ENCODE measurements at places on chromosomes 7 and 10.

GRCh38 chr10:61906562-61906901, 5.0 kb downstream of the ARID5B start:
- DNase-seq, result no peak

DNA sequence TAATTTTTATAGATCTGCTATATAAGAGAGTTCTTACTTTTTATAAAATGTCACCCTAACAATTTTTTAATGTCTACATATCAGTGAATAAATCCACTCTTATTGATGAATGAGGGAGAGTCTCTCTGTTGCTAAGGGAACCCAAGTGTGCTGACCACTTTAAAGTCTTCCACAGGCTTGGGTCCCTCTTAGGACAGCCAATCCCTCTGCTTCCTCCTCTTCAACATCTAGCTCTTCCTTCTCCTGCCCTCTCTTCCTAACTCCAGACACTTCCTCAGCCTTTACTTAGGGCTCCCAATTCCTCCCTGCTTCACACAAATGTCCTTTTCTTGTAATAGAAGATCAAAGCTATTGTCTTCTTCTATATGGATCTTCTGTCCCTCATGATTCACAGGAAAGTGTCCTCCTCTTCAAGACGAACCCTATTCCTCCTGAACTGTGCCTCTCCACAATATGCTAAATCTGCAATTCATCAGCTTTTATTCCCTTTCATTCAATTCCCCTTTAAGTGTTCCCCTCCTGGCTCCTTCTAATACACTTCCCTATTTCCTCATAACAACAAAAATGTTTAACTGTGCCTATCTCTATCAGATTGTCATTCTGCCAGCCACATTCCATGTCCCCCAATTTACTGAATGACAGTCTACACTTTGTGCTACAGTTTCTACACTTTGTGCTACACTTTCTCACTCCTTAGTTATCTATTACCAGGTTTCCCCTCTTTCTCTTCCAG, 37.7 kb downstream of the CDK6 start:
- no peak for DNase-seq

- DNase-seq, result no peak
Measured at GRCh38 chr7:26147030-26147429, 5.0 kb upstream of the NFE2L3 start.

GRCh38 chr10:4512196-4512595, 313.8 kb upstream of the AKR1E2 start:
- no peak for DNase-seq

DNA sequence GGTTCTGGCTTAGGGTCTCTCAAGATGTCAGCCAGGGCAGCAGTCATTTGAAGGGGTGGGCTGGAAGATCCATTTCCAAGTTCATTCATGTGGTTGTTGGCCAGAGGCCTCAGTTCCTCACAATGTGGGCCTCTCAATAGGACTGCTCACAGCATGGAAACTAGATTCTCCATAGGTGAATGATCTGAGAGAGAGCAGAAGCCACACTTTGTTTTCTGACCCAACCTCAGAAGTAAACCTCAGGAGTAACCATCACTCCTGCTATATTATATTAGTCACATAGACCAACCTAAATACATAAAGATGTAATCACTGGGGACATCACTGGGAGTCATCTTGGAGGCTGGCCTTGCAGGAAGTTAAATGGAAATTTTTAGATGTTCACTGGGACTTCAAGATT, 42.2 kb downstream of the GBF1 start:
- no peak for DNase-seq

DNA sequence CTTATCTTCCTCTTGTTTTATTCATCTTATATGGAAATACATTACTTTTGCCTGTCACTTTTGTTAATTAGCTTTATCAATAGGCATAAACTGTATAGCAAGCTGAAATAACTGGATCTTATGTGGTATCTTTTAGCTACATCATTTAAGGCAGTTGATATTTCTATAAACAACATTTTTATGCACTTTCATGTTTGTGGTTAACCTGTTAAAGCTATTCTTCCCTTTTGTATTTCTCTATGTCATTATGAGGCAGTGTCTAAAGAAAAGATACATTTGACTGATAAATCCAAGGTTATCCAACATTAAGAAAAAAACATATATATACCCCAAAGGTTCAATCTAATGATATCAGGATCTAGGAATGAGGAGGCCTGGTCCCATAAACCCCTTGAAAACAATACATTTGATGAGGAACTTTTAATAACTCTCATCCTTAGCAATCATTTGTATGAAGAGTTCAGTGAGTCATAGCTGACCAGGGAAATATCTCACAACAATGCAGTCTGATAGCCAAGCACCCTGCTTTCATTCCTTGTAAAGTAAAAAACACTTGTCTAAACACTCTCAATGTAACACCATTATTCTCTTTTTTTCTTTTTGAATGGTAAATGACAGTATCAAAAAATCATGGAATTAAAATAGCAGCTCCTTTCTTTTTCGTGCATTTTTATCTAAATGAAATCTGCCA, 300.9 kb downstream of the NEBL start:
- DNase-seq, result no peak

GRCh38 chr10:1472178-1472958, 265.0 kb downstream of the ADARB2 start:
- DNase-seq, result no peak

DNA sequence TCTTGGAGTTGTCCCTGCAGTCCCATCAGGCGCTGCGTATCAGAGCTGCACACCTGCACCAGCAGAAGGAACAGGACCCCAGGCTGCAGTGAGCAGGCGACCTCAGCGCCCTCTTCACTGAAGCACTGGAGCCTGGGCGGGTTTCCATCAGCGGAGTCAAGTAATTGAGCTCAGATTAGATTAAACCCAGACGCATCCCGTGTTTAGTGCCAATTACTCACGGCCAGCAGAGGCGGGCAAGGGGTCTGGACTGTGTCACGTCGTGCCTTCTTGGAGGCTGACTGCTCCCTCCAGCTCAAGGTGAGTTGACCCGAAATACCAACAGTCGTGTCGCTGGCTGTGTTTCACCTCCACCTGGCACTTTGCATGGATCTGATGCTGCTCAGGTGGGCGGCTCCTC, 123.6 kb downstream of the CXCL12 start:
- no peak for DNase-seq

DNA sequence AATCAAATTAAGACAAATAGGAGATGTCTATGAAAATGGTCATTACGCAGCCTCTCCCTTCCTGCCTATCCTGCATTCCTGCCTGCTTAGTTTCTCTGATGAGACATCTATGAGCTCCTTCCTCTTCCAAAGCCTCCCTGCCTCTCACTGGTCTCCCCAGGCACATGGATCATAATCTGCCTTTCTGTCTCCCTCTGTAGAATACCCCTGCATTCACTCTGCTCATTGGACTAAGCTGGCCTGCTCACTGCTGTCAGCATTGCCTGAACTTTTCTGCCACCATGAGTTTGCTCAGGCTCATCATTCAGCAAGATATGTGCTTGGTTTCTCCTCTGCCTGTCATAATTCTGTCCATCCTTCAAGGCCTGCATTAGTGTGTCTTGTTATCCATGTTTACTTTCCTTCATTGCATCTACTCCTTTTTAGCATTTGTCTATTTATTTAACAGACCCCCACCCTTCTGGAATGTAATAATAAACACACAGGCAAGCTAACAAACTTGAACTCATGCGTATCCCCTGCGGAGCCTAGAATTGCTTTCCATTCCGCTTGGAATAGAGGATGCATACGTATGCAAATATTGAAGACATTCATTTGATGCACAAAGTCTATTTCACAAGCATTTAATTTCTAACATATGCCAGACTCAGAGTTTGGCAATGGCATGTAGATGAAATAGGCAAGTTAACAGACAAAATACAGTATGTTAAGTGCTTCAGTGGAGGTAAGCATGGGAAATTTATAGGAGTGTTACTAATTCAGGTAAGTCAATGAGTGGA, 88.3 kb downstream of the PTPRZ1 start:
- DNase-seq, result peak; percentile 66

DNA sequence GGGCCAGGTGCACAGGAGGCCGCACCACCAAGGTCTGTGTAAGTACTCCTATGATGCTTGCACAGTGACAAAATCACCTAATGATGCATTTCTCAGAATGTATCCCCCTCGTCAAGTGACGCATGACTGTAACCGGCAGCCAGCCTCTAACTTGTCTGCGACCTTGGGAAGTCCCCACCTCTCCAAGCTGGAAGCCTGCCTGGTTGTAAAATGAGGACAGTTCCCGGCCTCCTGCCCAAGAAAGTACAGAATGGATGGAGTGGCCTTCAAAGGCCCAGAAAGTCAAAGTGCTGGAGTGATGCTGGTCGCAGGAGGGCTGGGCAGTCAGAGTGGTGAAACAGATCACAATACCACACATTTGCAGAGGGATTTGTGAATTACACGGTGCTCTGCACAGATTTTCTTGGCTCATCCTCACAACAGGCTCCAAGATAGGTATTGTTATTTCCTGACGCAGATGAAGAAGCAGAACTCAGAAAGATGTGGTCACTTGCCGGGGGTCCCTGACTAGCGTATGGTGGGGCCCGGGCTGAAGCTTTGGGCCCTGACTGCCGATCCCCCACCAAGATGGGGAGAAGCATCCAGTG, 22.8 kb downstream of the SPOCK2 start:
- no peak for DNase-seq

DNA sequence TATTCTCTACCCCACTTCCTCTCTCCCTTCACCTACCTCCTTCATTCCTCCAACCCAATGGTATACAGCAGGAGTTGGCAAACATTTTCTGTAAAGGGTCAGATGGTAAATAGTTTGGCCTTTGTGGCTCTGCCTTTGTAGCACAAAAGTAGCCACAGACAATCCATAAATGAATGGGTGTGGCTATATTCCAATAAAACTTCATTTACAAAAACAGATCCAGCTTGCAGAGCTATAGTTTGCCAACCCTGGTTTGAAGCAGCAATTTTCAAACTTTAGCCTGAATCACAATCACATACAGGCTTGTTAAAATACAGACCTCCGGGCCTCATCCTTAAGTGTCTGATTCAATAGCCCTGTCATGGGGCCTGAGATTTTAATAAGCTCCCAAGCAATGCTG, 110.5 kb downstream of the CPEB3 start:
- no peak for DNase-seq

GRCh38 chr10:79082631-79083596, 14.1 kb downstream of the ZMIZ1 start:
- no peak for DNase-seq

DNA sequence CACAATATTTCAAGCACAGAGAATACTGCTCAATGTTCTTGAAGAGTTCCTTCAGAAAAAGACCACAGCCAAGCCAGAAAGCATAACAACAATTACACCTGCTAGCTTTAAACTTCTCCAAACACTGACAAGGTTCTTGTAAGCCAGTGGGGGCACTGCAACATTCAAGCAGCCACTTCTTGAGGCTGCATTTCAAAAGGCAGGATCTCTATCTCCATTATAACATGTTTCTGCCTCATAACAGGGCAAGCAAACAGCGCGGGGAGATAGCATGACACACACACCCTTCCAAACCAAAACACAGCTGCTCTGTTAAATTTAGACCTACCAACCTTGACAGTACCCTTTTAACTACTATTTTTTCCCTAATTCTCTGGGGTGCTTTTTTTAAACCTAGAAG, 30.8 kb downstream of the CHCHD3 start:
- DNase-seq, result no peak

DNA sequence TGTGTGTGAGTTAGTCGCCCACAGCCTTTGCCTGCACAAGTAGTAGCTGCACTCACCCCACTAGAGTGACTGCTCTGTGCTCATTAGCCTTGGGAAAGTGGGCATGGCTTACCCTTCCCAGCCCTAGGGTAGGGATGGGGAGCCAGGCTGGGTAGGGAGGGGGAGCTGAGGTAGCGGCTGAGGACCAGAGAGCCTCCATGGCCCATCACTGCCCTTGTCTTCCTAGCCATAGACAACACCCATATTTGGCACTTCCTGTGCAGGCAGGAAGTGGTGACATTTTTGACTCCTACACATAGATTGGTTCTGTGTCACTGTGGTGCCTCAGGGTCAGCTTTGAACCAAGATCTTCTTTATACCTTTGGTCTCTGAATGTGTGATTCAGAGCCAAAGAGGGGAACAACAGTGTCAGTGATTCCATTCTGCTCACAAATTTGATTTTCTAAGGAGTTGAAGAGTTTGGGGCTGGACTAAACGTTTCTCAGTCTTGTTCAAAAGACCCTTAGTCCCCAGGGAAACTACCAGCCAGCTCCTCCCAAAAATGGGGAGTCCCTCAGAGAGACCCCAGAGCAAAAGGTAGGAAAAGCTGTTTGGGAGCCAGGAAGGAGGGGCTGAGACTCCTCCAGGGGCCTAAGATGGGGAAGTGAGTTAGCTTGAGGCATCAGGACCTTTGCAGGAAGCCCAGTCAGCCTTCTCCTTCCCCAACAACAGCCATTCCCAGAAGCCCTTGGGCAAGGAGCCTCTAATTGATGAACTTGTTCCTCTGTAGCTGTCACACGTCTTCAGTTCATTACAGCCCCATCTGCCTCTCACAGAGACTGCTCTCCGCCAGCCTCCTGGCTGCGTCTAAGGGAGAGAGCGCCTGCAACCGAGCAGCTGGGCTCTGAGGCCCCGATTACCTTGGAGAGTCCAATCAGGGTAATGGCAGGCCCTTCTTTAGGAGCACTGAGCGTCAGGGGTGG, 135.0 kb downstream of the CDH23 start:
- no peak for DNase-seq

GRCh38 chr10:49679480-49679893, at the start of gene C10orf53:
Gene C10orf53, plus strand, starts transcription at chr10:49679651. Its CDS starts 47 bp downstream, at chr10:49679698.
- DNase-seq, result no peak

GRCh38 chr10:25078658-25079431, 62.4 kb downstream of the THNSL1 start:
- DNase-seq, result no peak

GRCh38 chr10:133475425-133475734, 21.6 kb downstream of the SCART1 start:
- DNase-seq, result no peak

DNA sequence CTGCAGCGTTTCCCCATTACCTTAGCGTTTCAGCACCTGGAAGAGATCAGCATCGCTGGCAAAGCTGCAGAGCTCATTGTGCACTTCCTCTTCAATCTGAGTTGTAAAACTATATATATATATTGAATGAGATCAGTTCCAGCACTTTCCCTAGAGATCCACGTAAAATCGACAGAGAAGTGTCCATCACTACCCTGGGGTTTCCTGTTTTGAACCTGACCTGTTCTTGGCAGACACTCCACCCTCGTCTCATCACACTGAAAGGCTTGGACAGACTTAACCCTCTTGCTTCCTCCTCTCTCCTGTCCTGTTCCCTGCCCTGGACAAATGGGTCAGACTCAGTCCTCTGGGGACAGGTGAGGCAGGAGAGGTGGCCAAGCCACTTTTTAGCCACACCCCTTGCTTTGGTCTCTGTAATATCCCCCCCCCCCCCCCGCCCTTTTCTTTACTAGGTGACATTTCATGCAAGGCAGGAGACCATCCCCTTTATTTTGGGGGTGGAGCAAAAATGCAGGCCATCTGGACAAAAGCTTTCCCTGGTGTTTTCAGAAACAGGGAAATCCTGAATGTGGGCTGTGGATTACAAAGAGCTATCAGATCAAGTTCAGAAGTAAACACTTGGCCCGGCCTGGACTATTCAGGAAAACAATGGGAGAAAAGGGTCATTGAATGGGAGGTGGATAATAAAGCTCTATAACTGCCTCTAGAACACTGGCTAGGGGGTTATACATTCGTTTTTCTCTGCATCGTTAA, 83.7 kb upstream of the KDM7A start:
- DNase-seq, result no peak

GRCh38 chr7:127230192-127230925, 22.4 kb downstream of the GRM8 start:
- no peak for DNase-seq
